Activated naive CD4-positive, alpha-beta T cell treated with anti-CD3 and anti-CD28 coated beads for 36 hours (primary cell): ENCODE measurements at places on chromosomes 3 and 15.
A peak's percentile ranks its signal among the peaks of the same experiment; 100 is the strongest.

DNA sequence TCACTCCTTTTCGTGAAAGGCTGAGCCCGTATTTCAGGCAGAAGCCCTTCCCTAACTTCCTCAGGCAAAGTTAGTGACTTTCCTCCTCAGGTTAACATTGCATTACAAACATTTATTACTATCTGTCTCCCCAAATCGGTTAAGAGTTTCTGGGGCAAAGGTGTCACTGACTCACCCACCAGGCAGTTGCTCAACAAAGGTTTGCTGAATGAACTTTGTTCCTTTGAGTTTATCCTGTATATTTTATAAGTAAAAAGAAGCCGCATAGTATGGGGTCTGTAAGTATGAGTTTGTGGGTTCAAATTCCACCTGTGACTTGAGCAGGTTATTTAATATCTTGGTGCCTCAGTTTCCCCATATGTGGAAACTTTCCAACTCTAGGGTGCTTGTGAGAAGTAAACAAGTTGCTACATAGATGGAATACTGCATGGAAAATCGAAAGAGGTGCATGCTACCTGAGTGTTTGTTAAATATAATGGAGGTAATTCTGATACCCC is 177.7 kb downstream of the THRB start:
- no peak for DNase-seq
- H3K27ac ChIP-seq = no peak overlapping the region
- H3K4me3 ChIP-seq = no peak overlapping the region
- H3K36me3 ChIP-seq = no peaks in the 10 kb centered on the region
- no peaks in the 10 kb centered on the region for H3K4me1 ChIP-seq

- H3K36me3 ChIP-seq = no peaks in the 10 kb centered on the region
- no peak for DNase-seq
- peaks cover 4% of the 10 kb centered on the region for H3K27me3 ChIP-seq
- H3K4me3 ChIP-seq = no peak overlapping the region
- H3K27ac ChIP-seq = no peak overlapping the region
These were observed 201.7 kb downstream of the GAP43 start for GRCh38 chr3:115825046-115825445.

- H3K4me1 ChIP-seq = peaks cover 5% of the 10 kb centered on the region
- H3K4me3 ChIP-seq = no peak overlapping the region
- no peak for DNase-seq
- no peaks in the 10 kb centered on the region for H3K27me3 ChIP-seq
- H3K36me3 ChIP-seq = peaks cover 14% of the 10 kb centered on the region
These were observed 95.0 kb downstream of the VGLL4 start for GRCh38 chr3:11548721-11549131.

- H3K27me3 ChIP-seq = no peaks in the 10 kb centered on the region
- H3K36me3 ChIP-seq = no peaks in the 10 kb centered on the region
- no peak overlapping the region for H3K27ac ChIP-seq
- no peaks in the 10 kb centered on the region for H3K4me1 ChIP-seq
These were observed 120.5 kb downstream of the DUT start for GRCh38 chr15:48451736-48452135.

DNA sequence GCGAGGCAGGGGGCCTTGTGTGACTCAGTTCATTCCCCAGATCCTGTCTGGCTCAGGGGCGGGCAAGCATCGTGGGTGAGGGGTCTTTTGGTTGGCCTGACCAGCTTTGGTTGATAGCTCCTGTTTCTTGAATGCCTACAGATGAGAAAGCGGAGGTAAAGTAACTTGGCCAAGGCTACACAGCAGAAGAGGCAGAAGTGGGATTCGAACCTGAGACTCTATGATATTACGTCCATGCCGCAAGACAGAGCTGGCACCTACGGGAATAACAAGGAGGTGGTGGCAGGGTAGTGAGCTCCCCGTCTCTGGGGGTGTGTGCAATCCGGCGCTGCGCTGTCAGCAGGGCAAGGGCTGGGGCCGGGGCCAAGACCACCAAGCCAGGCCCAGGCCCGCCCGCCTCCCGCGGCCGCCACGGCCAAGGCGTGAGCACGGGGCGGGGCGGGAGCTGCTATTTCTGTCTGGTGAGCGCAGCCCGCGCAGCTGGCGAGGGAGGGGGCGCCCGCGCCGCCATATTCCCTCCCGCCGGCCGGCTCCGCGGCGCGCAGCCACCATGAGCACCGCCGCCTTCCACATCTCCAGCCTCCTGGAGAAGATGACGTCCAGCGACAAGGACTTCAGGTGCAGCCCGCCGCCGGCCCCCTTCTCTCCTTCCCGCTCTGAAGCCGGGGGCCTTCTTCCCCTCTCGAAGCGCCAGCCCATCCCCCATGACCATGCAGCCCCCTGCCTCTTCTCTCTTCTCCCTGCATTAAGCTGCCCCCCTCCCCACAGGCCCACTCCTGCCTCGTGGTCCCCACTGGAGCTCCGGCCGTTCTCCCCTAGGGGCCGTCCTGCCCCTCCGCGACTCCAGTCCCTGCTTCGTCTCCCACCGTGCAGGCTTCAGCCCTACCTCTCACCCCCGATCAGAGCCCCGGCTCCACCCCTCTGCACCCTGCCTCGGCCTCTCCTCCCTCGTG is at the start of gene CAND2:
Gene CAND2, plus strand, starts transcription at position 510 of the 953 bp plus-strand sequence. Its CDS starts 41 bp downstream, at position 551.
- no peaks in the 10 kb centered on the region for H3K36me3 ChIP-seq
- peak; percentile 45 for DNase-seq
- H3K4me1 ChIP-seq = peaks cover 9% of the 10 kb centered on the region
- H3K27me3 ChIP-seq = no peaks in the 10 kb centered on the region

GRCh38 chr3:54188176-54188791 is 65.9 kb downstream of the CACNA2D3 start:
- H3K36me3 ChIP-seq = no peaks in the 10 kb centered on the region
- H3K4me1 ChIP-seq = no peaks in the 10 kb centered on the region

DNA sequence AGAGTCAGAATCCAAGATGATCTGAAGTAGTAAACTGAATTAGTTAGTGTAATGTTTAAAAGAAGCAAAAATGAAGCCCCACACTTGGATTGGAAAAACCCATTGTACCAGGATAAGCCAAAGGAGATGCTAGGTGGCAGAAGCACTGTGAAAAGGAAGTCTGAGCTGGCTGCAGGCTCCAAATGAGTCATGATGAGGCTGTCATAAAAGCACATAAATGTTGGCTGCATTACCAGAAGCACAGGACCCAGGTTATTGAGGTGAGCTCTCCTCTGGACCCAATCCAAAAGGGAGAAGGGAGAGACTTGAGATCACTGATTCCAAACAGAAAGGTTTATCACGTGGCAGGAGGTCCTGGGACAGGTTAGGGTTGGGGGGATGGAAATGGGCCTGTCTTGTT is 3.2 kb upstream of the ACAN start:
- H3K4me1 ChIP-seq = peaks cover 5% of the 10 kb centered on the region
- no peaks in the 10 kb centered on the region for H3K36me3 ChIP-seq
- DNase-seq = peak; percentile 12
- H3K27me3 ChIP-seq = peaks cover 50% of the 10 kb centered on the region
- H3K4me3 ChIP-seq = no peak overlapping the region
- H3K27ac ChIP-seq = no peak overlapping the region

- DNase-seq = no peak
- peaks cover 2% of the 10 kb centered on the region for H3K27me3 ChIP-seq
These were observed 18.7 kb upstream of the P2RY12 start for GRCh38 chr3:151403246-151403645.

GRCh38 chr3:34056951-34057390 is 258.5 kb downstream of the PDCD6IP start:
- no peak overlapping the region for H3K4me3 ChIP-seq
- peaks cover 7% of the 10 kb centered on the region for H3K27me3 ChIP-seq
- H3K36me3 ChIP-seq = no peaks in the 10 kb centered on the region
- no peaks in the 10 kb centered on the region for H3K4me1 ChIP-seq
- peak; percentile 40 for DNase-seq
- H3K27ac ChIP-seq = no peak overlapping the region

DNA sequence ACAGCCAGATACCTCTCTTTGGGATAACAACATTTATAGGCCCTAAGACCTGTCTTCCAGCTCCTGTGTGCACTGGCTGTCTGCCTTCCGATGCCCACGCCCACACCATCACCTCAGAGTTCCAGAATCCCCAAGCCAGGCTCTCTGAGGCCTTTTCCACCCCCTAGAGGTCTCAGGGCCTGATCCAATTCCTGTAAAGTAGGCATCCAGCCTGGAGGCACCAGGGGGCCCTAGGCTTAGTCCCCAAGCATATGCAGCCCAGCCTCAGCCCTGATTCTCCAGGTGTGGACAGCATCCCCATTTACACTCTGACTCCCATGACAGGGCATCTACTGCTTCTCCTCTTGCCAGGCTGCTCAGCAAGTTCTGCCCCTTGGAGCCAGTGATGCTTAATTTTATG is 72.7 kb upstream of the CORO2B start:
- no peak overlapping the region for H3K4me3 ChIP-seq
- H3K36me3 ChIP-seq = no peaks in the 10 kb centered on the region
- peaks cover 6% of the 10 kb centered on the region for H3K27me3 ChIP-seq
- H3K4me1 ChIP-seq = peaks cover 6% of the 10 kb centered on the region
- no peak overlapping the region for H3K27ac ChIP-seq
- no peak for DNase-seq

DNA sequence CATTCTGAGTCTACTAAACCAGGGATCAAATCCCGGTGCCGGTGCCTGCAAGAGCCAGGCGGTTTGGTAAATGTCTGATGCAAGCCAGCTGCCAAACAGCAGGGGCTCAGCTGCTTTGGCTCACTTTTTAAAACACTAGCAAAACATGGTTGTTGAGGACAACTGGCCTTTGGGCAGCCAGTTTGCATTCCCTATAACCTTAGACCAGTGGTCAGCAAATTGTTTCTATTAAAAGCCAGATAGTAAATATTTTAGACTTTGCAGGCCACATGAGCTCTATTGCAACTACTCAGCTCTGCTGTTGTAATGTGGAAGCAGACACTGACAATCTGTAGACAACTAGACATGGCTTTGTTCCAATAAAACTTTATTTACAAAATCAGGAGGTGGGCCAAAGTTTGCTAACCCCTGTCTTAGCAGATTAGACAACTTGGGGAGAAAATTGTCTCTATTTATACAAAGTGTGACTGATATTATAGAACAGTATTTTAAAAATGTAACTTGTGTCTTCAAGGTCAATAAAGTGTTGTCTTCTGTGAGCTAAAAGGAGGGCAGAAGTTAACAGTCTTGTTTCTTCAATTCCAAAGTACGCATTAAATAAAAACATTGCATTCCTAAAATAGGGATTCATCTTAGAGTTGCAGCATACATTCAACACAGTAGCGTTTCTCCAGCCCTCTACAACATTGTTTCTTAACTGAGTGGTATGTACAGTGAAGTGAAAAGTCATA is 67.6 kb downstream of the SSUH2 start:
- DNase-seq = no peak
- H3K4me1 ChIP-seq = no peaks in the 10 kb centered on the region
- no peaks in the 10 kb centered on the region for H3K36me3 ChIP-seq
- no peak overlapping the region for H3K4me3 ChIP-seq
